Tibial nerve (tissue), 4 donors: ENCODE measurements at places on chromosomes 3 and 15. TPM values are rescaled to one million over a fixed set of nuclear protein-coding genes. Genes with fewer than 3 reads are reported as not detected.

- no peak for DNase-seq
Measured at GRCh38 chr3:73332558-73332957, 271.1 kb downstream of the EBLN2 start.

PTPN9 gene
- total RNA-seq = 26.9 TPM

TMEM158 gene
- total RNA-seq = 2.7 TPM

P2RY14 gene
- total RNA-seq = 9.4 TPM

GNAT1 gene
- not detected for total RNA-seq

TEX55 gene
- total RNA-seq = not detected
